Progenitor cell of endocrine pancreas (in vitro differentiated cells): ENCODE measurements at places on chromosomes 3 and 15. TPM values are rescaled to one million over a fixed set of nuclear protein-coding genes. Genes with fewer than 3 reads are reported as not detected.

DNA sequence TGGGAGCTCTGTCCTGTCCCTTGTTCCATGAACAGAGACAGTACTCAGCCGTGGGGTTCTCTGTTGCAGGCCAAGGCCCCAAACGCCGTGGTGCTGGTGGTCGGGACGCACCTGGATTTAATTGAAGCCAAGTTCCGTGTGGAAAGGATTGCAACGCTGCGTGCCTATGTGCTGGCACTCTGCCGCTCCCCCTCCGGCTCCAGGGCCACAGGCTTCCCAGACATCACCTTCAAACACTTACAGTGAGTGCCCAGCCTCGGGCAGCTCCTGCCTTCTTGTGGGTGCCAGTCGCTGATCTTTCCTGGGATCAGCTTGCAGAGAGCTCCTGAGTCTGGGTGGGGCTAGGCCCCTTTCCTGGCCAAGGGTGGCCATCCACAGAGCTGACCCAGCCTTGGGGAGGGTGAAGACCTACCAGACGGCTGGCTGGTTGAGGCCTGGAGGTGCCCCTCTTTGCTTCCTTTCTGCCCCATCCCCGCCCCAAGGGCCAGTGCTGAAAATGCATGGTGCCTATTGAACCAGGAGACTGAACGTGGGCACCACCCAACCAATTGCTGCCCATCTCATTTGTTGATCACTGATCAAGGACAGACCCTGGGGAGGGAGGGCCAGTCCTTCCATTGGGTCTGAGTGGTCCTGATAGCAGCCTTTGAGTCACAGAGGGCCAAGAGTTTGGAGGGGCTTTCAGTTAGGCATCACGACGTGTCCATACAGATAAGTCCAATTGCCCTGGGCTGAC, 106.9 kb downstream of the LRRK1 start:
- no peak for DNase-seq

DNA sequence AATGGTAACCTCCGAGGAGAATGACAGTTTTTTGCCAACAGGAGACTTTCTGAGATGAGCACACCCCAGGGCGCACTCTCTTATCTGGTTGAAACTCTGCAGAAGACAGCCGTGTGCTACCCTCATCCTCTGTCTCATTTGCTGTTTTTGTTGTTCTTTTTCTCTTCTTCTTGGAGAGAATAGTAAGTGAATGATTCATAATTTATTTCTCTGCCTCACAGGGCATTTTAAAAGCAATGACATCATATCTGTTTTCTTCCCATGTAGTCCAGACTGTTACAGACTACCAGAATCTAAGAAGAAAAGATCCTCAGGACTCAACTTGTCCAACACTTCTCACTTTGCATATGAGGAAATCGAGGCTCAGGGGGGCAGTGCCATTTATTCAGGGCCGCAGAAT, 771.1 kb upstream of the GRM7 start:
- no peak for DNase-seq

GRCh38 chr15:101209285-101209845, 42.5 kb downstream of the CHSY1 start:
- DNase-seq, result no peak

The IQCH gene
- 5.2 TPM in 2 replicates for total RNA-seq

GRCh38 chr15:64699751-64700388, 75.5 kb downstream of the RBPMS2 start:
- DNase-seq, result no peak

The PROS1 gene
- 9.4 and 12.4 TPM in 2 replicates for total RNA-seq

DNA sequence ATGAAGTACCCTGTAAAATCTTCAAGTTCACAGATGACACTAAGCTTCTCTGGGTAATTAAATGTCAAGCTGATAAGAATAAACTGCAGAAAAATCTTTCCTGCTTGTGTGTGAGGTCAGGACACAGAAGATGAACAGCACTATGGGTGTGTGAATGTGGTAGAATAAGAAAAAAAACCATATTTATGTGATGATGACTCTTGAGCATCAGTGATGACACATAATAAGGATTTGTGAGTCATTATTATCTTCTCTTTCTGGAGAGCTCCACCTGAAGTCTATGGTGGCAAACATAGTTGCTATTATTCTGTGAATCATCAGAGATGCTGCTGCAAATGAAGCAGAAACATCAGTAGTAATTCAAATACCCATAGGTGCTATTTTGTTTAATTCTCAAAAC, 422.4 kb downstream of the DIPK2A start:
- no peak for DNase-seq

GRCh38 chr15:44883199-44883877, 73.1 kb upstream of the TERB2 start:
- DNase-seq, result no peak

DNA sequence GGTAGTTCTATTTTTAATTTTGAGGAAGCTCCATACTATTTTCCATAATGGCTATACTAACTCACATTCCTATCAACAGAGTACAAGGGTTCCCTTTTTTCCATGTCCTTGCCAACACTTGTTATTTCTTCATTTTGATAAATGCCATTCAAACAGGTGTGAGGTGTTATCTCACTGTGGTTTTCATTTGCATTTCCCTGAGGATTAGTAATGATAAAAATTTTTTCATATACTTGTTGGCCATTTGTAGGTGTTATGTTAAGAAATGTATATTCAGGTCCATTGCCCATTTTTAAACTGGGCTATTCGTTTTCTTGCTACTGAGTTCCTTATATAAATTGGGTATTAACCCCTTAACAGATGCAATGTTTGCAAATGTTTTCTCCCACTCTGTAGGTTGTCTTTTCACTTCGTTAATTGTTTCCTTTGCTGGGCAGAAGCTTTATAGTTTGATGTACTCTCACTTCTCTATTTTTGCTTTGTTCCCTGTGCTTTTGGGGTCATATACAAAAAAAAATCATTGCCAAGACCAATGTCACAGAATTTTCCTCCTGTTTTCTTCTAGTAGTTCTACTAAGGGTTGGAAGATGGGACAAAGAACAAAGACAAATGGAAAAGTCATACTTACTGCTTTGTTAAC, 11.0 kb upstream of the VPS39 start:
- DNase-seq, result no peak

The NPTN gene
- total RNA-seq, result 81.1 and 89.9 TPM in 2 replicates

The PLA1A gene
- 0.18 TPM in 1 of 2 replicates, not detected in the other for total RNA-seq

The CCDC9B gene
- 0.07 and 0.11 TPM in 2 replicates for total RNA-seq

The SLC51B gene
- not detected in 2 replicates for total RNA-seq
